Posterior cingulate gyrus (tissue), 11 donors: ENCODE measurements at places on chromosomes 12 and 14.

- DNase-seq: no peak
Observed at GRCh38 chr12:6378709-6379472, 3.5 kb upstream of the SCNN1A start.

DNA sequence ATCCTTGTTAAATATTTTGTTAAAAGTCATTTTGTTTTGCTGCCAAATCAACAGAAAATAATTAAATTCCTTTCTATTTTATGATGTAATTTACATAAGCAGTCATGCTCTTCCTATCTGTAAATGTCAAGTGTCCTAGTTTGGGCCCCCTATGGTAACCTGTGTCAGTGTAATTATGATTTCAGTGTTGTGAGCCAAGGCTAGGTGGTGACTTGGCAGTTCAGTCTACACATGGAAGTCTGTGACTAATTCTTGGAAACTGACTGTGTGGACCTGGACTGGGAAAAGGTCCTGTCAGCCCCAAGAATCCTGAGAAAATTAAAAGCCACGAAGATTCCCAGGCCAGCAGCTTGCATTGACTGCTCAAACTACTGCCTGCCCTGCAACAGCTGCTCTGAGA lies 371.0 kb downstream of the FUT8 start:
- DNase-seq: no peak

- DNase-seq: no peak
Observed at GRCh38 chr12:32870716-32871115, 25.9 kb downstream of the PKP2 start.

- no peak for DNase-seq
Observed at GRCh38 chr12:117300174-117300573, 61.3 kb downstream of the NOS1 start.

- DNase-seq: peak; percentile 68
Observed at GRCh38 chr12:124720681-124721500, 142.8 kb downstream of the SCARB1 start.

DNA sequence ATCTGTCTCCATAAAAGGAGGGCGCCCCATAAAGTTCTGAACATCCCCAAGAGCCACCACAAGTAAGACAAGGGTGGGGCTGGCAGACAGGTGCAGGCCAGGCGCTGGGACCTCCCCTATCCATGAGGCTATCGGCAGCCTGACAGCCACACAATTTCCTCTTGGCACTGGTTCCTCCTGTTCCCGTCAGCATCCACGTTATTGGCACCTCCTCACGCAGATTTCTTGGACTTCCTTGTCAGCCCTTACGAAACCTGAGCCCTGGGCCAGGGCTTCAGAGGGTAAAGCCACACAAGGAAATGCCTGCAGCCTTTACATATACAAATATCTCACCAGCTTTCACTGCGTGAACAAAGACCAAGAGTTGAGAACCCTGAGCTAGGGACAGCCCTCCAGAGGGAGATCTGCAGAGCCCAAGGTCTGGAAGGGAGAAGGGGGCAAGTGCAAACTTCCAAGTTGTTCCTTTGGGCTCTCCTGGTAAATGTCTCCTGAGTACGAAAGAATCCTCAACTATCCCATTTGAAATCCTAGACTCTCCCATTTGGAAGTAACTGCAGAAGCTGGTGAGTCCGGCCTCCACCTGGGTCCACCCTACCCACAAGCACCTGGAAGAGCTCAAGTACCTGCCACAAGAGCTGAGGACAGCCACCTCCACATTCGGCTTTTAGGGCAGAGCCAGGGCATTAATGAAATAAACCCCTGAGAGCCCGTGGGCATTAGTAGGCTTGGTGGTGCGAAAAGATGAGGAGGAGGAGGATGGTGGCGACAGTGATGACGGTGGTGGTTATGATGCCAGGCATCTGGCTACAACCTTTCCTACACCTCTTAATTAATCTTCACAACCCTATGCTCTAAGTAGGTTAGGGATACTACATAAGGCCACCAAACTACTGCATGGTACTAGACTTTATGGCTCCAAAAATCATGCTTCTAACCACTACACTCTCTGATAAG lies 5.5 kb upstream of the TC2N start:
- no peak for DNase-seq

DNA sequence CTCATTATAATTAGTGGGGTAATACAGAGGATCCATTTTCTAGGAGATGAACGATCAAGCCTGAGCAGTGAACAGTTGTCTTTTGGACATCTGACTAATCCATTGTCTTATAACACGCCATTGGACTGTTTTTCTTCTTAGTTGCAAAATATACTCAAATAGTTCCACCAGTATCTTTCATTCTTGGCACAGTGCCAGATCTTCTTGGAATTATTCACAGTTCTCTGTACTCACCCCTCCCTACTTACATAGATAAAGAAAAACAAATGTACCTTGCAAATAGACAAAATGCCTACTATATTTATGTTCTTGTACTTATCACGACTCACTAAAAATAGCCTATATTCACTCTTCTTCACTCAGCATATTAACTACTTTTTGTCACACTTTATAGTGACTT lies 3.8 kb downstream of the CBLN3 start:
- DNase-seq: no peak

- DNase-seq: no peak
Observed at GRCh38 chr12:77610446-77610845, 220.2 kb upstream of the NAV3 start.

DNA sequence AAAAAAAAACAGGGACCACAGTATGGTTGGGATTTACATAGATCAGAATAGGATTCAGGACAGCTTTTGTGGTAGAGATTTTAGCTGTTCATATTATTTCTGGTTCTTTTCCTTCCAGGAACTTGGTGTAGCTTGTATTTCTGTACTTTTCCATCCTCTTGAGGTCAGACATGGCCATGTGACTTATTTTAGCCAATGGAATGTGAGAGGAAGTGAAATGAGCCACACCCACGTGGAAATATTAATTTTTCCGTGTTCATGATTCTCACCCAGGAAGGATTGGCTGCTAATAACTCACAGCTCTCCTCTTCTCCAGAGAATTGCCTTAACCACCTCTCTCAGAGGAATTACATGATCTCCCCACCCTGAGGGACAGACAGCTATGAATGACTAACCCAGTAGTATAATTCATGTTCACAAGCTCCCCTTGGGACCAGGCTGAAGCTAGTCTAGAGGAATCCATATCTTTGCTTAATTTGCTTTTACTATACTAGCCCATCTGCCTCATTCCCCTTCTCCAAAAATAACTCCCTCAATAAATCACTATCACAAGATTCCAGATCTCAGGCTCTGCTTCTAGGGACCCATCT lies 340.4 kb downstream of the NUAK1 start:
- no peak for DNase-seq

DNA sequence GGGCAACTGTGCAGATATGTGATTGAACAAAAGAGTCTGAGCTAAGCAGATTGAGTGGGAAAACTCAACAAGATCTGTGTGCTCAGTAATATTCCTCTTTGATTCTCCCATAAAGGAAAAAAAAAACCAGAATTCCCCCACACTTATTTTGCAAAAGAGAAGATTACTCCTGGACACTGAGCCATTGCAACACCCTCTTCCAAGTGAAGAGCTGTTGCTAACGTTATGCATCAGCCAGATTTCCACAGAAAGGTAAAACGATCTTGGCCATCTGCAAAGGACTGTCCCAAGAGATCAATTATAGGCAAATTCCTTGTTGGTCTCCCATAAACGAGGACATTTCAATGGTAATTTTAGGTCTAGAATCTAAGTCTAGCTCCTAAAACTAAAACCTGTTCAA lies 587.7 kb downstream of the C12orf50 start:
- DNase-seq: no peak

GRCh38 chr14:56808383-56809269 lies 1.7 kb downstream of the OTX2 start:
- no peak for DNase-seq

- DNase-seq: peak; percentile 23
Observed at GRCh38 chr12:94545935-94546771, 86.5 kb upstream of the CEP83 start.

DNA sequence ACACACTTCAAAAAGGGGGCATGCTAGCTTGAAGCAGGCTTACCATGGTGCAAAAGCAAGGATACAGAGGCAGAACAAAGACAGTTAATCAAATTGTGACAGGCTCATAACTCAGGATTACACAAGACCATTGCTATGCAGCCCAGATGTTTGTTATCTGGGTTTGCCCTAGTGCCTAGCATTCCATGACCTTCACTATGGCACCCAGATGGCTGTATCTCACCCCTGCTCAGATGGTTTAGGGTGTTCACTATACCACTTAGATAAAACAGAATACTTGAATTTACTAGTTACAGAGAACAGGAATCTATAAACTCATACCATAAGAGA lies 56.2 kb downstream of the SDR9C7 start:
- no peak for DNase-seq

DNA sequence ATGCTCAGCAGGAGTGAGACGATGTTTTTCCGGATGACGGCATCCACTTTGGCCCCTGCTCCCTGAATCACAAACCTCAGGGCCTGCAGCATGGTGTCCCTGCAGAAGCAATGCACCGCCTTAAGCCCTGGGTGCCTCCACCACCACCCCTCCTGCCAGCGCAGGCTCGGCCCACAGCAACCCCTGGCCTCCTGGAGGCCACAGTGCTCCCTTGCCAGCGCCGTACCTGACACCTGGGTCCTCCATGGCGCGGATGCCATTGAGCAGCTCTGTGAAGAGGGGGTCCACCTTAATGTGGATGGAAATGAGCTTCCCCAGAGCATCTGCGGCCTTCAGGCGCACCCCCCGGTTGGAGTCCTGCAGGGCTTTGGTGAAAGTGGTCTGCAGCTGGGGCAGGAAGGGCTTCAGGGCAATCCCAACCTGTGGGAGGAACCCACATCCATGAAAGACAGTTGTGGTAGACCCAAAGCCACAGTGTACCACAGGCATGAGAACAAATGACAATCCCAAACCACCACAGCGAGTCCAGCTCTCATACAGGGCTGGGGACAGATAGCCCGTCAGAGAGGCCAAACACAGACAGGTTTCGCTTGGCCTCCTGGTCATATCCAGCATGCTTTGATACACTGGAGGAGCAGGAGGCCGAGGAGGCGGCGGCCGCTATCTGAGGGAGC lies 17.9 kb upstream of the RAB35 start:
- DNase-seq: no peak

DNA sequence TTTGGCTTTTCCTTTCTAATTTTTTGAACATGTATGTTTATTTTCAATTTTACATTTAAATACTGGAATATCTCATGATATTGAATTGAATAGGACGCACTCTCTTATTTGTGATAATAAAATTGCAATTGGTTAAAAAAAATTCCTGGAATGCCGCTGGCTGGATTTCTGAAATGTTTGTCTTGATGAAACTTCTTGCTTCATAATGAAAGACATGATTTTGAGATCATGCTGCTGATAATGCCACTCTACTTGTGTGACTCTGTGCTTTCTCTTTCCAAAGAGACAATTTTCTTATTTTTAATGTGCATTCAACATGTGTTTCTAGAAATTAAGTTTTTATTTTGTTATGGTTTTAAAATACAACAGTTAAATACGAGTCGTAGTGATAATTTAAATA lies 465.7 kb upstream of the FAR2 start:
- DNase-seq: no peak

DNA sequence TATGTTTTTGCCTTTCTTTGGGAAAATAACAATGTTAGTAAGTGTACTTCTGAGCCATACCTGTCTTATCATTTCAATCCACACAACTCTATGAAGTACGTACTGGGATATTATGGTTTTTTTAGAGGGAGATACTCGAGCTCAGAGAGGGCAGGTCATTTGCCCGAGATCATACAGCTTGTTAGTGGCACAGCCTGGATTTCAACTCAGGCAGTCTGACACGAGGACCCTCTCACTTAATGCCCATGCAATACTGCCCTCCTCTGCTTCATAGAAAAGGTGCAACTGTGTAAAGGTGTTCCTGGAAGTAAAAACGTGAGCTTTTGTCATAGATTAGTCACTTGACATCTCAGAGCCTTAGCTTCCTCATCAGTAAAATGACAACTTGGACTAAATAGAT lies 128.0 kb downstream of the NDUFA12 start:
- DNase-seq: no peak

GRCh38 chr12:77220586-77220985 lies 155.2 kb upstream of the E2F7 start:
- DNase-seq: no peak

DNA sequence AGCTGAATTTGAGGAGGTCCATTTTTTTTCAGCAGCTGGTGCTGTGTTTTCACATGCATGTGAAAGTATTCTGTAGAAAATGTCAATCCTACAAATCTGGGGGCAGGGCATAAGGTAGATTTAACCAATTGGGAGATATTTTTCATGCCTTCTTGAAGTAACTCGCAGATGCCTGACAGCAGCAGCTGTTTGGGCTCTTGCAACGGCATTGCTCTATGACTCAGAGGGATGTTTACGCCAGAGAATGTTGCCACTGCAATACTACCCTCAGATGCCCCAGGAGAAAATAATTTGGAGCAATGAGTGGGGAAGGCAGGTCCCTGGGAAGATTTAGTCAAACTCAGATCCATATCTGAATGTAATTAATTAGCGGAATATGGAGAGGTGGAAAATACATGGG lies 42.5 kb upstream of the MYBPC1 start:
- no peak for DNase-seq
